ENCODE measurements at places on chromosomes 1 and 21. TPM values are rescaled to one million over a fixed set of nuclear protein-coding genes. Genes with fewer than 3 reads are reported as not detected.
A peak's percentile ranks its signal among the peaks of the same experiment; 100 is the strongest.

- H3K27ac ChIP-seq = no peak overlapping the region
- H3K4me1 ChIP-seq = no peaks in the 10 kb centered on the region
- no peak for DNase-seq
- H3K36me3 ChIP-seq = no peaks in the 10 kb centered on the region
- H3K27me3 ChIP-seq = no peaks in the 10 kb centered on the region
- no peak overlapping the region for H3K4me3 ChIP-seq
Observed at GRCh38 chr1:174723816-174724215, 275.9 kb upstream of the CACYBP start.

- H3K36me3 ChIP-seq = no peaks in the 10 kb centered on the region
- H3K4me1 ChIP-seq = no peaks in the 10 kb centered on the region
- no peak overlapping the region for H3K27ac ChIP-seq
- no peaks in the 10 kb centered on the region for H3K27me3 ChIP-seq
- no peak overlapping the region for H3K4me3 ChIP-seq
Observed at GRCh38 chr1:230415405-230416132, 10.6 kb downstream of the PGBD5 start.

- no peak for DNase-seq
- no peaks in the 10 kb centered on the region for H3K4me1 ChIP-seq
- H3K4me3 ChIP-seq = no peak overlapping the region
- no peaks in the 10 kb centered on the region for H3K36me3 ChIP-seq
- no peaks in the 10 kb centered on the region for H3K27me3 ChIP-seq
Observed at GRCh38 chr1:216448011-216448510, 24.8 kb upstream of the USH2A start.

GRCh38 chr1:213681788-213682340 lies 305.9 kb upstream of the PROX1 start:
- no peaks in the 10 kb centered on the region for H3K36me3 ChIP-seq
- H3K27ac ChIP-seq = no peak overlapping the region
- DNase-seq = no peak
- H3K4me1 ChIP-seq = no peaks in the 10 kb centered on the region
- no peak overlapping the region for H3K4me3 ChIP-seq

GRCh38 chr1:50266509-50266908 lies 156.7 kb downstream of the DMRTA2 start:
- H3K27me3 ChIP-seq = no peaks in the 10 kb centered on the region
- H3K36me3 ChIP-seq = no peaks in the 10 kb centered on the region
- H3K4me1 ChIP-seq = no peaks in the 10 kb centered on the region
- DNase-seq = peak; percentile 18

DNA sequence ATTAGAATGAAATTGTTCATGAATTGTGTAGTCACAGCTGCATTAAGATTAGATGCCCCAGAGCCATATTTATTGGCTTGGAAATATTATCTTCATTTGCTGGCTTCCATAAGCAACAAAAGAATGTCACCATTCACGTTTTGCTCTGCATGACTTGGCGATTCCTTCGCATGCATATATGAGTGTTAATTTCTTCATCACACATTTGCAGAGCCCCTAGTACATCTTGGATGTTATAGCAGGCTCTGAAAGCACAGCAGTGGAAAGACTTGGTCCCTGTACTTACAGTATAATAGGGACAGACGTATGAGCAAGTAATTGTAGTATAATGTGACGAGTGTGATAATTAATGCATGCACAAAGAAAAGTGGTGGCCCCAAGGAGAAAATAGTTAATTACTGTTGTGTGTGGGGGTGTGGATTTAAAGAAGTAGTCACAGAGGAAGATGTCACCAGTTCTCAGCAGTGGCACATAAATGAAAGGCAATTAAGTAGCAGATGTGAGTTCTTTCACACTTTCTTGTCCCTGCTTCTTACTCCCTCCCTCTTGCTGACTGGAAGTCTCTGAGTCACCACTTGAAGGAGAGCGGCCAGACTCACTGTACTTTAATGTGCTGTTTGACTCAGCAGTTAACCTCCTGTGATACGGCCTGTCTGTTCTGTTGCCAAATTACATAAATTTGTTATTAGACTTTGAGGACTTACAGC lies 21.0 kb downstream of the S100A10 start:
- H3K4me1 ChIP-seq = peaks cover 3% of the 10 kb centered on the region
- H3K36me3 ChIP-seq = no peaks in the 10 kb centered on the region
- DNase-seq = no peak

DNA sequence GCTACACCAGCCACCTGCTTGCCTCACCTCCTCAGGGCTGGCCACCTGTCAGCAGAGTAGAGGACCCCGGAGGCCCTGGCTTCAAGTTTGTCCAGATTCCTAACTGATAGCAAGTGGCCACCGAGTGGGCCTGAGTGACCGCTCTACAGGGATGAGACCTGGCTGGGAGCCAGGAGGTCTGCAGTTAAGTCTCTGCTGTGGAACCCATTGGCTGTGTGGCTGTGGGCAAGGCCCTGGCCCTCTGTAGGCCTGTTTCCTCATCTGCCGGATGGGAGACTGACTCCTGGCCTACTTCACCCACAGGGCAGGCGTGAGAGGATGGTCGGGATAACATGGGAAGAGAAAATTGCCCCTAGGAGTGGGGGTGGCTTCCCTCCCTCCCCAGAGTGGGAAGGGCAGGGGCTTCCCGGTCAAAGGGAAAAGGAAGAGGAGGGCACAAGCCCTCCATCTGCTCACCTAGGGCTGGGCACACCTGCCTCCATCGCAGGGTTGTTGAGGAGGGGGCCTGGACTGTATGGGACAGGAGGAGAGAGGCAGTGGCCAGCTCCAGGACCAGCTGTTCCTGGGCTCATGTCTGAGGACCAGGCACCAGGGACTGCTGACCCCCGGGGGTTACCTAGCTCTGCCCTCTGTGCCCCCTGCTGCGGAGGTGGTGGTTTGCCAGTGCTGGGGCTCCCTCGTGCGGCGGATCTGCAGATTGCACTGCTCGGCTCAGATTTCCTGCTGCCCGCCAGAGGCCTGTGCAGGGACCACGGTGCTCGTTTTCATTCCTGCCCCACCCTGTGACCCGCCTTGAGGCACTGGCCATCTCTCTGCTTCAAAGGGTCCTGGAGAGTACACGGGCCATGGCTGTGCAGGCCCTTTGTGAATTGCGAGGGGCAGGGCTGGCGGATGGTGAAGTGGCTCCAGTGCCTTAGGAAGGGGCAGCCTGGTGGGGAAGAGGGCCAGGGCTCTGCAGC lies 9.1 kb upstream of the MTFR1L start:
- no peak overlapping the region for H3K4me3 ChIP-seq
- no peaks in the 10 kb centered on the region for H3K27me3 ChIP-seq
- DNase-seq = peak; percentile 67
- peaks cover 25% of the 10 kb centered on the region for H3K4me1 ChIP-seq

- no peak overlapping the region for H3K27ac ChIP-seq
- no peak overlapping the region for H3K4me3 ChIP-seq
Observed at GRCh38 chr1:45752441-45753052, 2.1 kb upstream of the IPP start.

GRCh38 chr1:119544165-119544762 lies 37.3 kb downstream of the HSD3B1 start:
- no peaks in the 10 kb centered on the region for H3K4me1 ChIP-seq
- no peaks in the 10 kb centered on the region for H3K27me3 ChIP-seq
- H3K27ac ChIP-seq = no peak overlapping the region
- H3K36me3 ChIP-seq = no peaks in the 10 kb centered on the region
- H3K4me3 ChIP-seq = no peak overlapping the region

The KAZN gene
- 0.05 TPM for total RNA-seq

The CCDC185 gene
- not detected for total RNA-seq

The RIMS3 gene
- total RNA-seq = 0.67 TPM

The OR10K2 gene
- not detected for total RNA-seq

The RSPH1 gene
- total RNA-seq = not detected

The TNFRSF8 gene
- 2.6 TPM for total RNA-seq

The GRHL3 gene
- total RNA-seq = not detected

The ALPL gene
- 0.90 TPM for total RNA-seq

The SERPINC1 gene
- not detected for total RNA-seq
